ENCODE measurements at places on chromosomes 2 and 18.
A peak's percentile ranks its signal among the peaks of the same experiment; 100 is the strongest.

DNA sequence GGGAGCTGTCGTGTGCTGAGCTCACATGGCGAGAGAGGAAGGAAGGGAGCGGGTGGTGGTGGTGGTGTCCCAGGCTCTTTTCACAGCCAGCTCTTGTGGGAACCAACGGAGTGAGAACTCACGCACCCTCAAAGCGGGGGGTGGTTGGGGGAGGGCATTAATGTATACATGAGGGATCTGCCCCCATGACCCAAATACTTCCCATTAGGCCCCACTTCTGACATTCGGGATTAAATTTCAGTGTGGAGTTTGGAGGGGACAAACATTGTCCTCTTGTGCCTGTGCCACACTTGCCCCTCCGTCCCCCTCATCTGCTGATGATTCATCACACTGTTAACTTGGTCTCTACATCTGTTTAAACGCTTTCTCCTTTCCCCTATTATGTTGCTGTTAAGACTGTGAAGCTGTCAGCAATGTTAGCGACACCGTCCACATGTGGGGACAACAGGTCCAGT lies 22.5 kb downstream of the INPP4A start:
- no peak for DNase-seq

DNA sequence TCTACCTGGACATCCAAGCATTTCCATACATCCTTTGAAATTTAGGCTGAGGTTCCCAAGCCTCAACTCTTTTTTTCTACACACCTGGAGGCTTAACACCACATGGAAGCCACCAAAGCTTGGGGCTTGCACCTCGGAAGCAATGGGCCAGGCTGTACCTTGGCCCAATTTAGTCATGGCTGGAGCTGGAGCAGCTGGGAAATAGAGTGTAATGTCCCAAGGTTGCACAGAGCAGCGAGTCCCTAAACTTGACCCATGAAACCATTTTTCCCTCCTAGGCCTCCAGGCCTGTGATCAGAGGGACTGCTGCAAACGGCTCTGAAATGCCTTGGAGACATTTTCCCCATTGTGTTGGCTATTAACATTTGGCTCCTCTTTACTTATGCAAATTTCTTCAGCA lies 1574.3 kb upstream of the ZEB2 start:
- no peak for DNase-seq

- DNase-seq, result peak; percentile 12
These were observed 110.9 kb downstream of the NAB1 start for GRCh38 chr2:190759749-190760213.

- DNase-seq, result no peak
These were observed 9.2 kb downstream of the DUSP11 start for GRCh38 chr2:73770725-73771124.

All from K562 (cell line).